ENCODE measurements at places on chromosomes 3 and 15.

DNA sequence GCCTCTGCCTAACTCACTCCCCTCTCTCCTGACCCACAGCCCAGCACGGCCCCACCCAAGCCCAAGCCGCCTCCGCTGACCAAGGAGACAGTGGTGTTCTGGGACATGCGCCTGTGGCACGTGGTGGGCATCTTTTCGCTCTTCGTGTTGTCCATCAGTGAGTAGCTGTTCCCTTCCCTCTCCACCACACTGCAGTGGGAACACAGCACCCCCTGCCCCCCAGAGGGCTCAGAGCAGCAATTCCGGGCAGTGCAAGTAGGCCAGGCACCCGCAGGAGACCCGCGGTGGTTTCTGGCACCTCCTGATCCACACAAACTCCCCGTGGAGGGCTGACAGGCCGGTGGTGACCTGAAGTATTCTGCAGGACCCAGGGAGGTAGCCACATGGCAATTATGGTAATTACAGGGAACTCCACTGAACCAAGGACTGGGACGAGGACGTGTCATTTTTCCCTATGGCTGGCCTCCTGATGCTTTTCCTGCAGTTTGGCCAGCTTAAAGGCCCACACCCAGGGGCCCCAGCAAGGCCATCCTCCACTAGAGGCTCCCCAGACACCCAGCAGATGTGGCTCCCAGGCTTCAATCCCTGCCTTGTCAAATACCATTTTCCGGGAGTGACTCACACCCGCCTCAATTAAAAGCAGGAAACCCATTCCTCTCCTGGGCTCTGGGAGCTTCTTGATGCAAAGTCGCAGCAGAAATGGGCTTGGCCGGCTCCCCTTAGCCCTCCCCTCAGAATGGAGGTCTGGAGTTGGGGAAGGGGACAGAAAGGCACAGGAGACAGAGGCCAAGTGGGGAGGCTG lies 4.8 kb downstream of the TMIE start:
- no peak for DNase-seq

DNA sequence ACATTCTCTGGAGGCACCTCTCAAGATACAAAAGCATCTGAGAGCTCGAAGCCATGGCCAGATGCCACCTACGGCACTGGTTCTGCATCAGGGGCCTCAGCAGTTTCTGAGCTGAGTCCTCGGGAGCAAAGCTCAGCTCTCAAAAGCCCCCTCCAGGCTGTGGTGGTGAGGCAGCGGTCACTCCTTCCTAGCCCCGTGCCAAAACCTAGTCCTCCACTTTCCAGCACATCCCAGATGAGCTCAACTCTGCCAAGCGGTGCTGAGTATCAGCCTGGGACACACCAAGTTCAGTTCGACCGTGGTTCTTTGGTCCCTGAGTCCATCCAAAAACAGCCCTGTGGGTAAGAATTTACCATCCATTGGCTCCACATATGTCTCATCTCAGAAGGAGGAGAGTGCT lies 79.3 kb upstream of the STT3B start:
- no peak for DNase-seq

DNA sequence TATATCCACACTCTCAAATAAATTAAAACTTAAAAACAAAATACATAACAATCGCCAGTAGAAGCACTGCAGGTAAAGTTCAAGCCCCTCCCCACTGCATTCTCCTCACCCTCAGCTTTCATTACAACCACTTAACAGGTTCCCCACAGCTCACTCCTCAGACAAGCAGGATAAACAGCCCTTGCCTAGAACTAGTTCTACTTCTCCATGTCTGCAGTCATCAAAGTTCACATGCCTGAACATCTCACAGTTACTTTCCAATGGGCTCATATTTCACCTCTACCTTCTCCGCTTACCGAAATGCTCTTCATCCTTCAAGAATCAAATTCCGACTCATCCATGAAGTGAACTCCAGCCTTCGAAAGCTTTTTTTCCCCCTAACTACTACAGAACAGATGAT lies 4.1 kb downstream of the YEATS2 start:
- no peak for DNase-seq

DNA sequence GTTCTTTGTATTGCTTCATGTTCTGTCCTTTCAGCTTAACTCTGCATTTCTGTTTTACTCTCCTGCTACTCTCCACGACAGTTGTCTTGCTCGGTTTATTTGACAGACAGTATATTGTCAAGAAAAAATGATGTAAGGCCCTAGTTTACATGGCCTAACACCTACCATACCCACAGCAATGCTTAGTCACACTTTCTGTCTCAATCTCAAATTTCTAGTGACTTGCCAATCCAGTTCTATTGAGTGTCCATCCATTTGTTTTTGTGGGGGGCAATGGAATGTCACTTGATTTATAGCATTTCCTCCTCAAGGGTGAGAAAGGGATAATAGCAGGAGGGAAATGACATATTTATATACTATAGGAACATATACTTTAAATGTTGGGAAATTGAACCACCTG lies 676.2 kb downstream of the NAALADL2 start:
- DNase-seq, result no peak

DNA sequence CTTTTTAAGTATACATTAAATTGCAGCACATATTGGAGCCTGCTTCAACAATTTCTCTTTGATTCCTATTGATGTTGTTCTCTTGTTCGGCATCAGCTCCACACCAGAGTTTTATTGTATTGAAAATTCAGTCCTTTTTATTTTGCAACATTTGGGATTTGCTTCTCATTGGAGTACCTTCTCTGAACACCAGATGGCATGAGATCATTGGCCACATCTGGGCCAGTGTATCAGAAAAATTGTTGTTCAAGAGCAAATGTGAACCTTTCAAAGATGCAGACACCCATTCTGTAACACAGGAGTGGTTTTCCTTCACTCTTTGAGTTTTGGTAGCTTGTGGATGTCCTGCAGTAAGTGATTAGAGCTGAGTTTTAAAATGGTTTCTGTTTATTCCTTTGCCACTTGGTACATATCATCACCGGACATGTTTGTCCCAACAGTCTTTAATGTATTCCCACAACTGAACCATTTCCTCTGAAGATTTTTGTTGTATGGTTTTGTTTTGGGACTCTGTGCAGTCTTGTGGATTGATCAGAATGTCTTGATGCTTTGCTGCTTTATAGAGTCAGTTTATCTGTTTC lies 96.1 kb downstream of the MCTP2 start:
- no peak for DNase-seq

DNA sequence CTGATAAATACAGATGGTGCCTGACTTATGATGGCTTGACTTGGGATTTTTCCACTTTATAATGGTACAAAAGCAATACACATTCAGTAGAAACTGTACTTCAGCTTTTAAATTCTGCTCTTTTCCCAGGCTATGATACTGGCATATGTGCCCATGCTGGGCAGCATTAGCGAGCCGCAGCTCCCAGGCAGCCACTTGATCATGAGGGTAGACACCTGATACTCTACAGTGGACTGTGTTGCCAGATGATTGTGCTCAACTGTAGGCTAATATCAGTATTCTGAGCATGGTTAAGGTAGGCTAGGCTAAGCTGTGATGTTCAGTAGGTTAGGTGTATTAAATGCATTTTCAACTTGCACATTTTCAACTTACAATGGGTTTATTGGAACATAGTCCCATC lies 17.7 kb upstream of the FEM1B start:
- DNase-seq, result no peak

- DNase-seq, result no peak
Measured at GRCh38 chr15:70687482-70687881, 75.9 kb downstream of the UACA start.

DNA sequence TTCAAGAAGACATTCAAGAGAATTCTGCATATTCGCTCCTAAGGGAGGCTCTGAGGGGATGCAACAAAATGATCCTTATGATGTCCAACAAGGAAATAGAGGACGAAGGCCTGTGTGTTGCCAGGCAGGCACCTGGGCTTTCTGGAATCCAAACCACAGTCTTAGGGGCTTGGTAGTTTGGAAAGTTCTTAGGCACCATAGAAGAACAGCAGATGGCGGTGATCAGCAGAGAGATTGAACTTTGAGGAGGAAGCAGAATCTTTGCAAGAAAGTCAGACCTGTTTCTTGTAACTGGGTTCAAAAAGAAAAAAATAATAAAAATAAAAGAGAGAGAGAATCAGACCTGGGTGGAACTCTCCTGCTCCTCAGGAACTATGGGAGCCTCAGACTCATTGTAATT lies 11.7 kb upstream of the ATG7 start:
- DNase-seq, result no peak

DNA sequence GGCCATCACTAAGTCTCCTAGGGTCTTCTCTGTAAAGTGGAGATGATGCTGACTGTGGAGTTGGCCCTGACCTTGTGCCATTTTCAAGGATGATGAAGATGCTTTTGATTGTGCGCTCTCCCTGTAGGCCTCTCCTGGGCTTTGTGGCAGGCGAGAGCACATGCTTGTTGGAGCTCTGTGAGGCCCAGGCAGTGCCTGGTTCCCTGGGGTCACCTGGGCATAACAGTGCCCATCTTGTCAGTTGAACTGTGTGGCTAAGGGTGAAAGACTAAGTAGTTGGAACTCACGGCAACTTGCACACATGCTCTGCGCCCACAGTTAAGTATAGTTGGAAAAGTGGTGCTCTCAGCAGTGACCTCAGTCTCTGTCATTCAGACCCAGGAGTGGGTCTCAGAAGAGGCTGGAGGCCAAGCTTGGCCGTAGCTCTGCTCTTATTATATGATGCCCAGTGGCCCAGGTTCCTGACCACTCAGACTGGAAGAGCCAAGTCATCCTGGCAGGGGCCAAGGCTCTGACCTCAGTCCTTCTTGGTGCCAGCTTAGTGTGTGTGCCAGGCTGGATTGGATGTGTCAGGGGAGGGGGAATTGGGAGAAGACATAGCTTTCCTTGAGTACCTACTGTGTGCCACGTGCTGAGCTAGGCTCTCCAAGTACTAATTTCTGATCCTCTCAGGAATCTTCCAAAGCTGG lies 154.6 kb downstream of the EEFSEC start:
- no peak for DNase-seq

DNA sequence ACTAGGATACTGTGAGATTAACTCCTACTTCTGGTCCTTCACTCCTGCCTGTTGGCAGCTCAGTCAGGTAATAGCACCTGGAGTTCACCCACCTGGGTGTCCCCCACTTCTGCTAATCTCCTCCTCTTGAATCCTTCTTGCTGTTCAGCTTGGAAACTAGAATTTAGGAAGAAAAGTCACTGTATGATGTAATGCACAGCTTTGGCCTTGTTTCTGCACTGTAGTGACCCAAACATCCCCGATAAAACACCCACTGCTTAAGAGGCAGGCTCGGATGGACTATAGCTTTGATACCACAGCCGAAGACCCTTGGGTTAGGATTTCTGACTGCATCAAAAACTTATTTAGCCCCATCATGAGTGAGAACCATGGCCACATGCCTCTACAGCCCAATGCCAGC lies 24.8 kb downstream of the STARD5 start:
- DNase-seq, result no peak
